Activated T-cell treated with anti-CD3 and anti-CD28 coated beads, Interleukin-2, amount 50 U/mL, for 72 hours (primary cell): ENCODE measurements at places on chromosomes 13 and 19. TPM values are rescaled to one million over a fixed set of nuclear protein-coding genes. Genes with fewer than 3 reads are reported as not detected.
A peak's percentile ranks its signal among the peaks of the same experiment; 100 is the strongest.

GRCh38 chr13:71483733-71484132 lies 383.3 kb downstream of the DACH1 start:
- no peaks in the 10 kb centered on the region for H3K36me3 ChIP-seq
- DNase-seq = no peak
- H3K27me3 ChIP-seq = no peaks in the 10 kb centered on the region
- no peak overlapping the region for H3K4me3 ChIP-seq
- no peak overlapping the region for H3K27ac ChIP-seq

DNA sequence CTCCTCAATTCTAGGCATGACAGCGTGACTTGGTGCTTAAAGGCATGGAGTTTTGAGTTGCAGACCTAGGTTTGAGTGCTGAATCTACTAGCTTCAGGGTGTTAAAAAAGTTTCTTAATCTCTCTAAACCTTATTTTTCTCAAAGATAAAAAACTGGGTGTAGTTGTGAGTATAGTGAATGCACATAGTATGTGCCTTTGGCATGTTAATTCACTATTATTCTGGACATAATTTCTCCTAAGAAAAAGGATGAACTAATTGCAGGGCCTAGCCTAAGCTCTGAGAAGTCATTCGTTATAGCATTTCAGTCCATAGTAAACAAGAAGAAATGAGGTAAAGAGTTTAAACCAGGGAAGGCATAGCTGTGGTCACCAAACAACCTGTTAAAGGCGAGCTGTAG lies 149.0 kb downstream of the LACC1 start:
- no peaks in the 10 kb centered on the region for H3K4me1 ChIP-seq
- no peak overlapping the region for H3K4me3 ChIP-seq
- no peaks in the 10 kb centered on the region for H3K27me3 ChIP-seq
- H3K36me3 ChIP-seq = no peaks in the 10 kb centered on the region
- H3K27ac ChIP-seq = no peak overlapping the region
- no peak for DNase-seq

- no peak overlapping the region for H3K4me3 ChIP-seq
- no peak overlapping the region for H3K27ac ChIP-seq
- H3K36me3 ChIP-seq = no peaks in the 10 kb centered on the region
Observed at GRCh38 chr19:51201712-51202111, 23.2 kb upstream of the CD33 start.

- H3K4me1 ChIP-seq = peaks cover 12% of the 10 kb centered on the region
- no peaks in the 10 kb centered on the region for H3K36me3 ChIP-seq
- no peak overlapping the region for H3K4me3 ChIP-seq
- no peak overlapping the region for H3K27ac ChIP-seq
- peaks cover 7% of the 10 kb centered on the region for H3K27me3 ChIP-seq
Observed at GRCh38 chr19:35320065-35320713, 8.8 kb upstream of the CD22 start.

GRCh38 chr19:9952276-9952675 lies 16.0 kb upstream of the OLFM2 start:
- H3K27ac ChIP-seq = no peak overlapping the region
- DNase-seq = no peak
- H3K27me3 ChIP-seq = no peaks in the 10 kb centered on the region
- no peaks in the 10 kb centered on the region for H3K4me1 ChIP-seq
- no peak overlapping the region for H3K4me3 ChIP-seq
- no peaks in the 10 kb centered on the region for H3K36me3 ChIP-seq

GRCh38 chr13:71485913-71486312 lies 381.1 kb downstream of the DACH1 start:
- no peaks in the 10 kb centered on the region for H3K27me3 ChIP-seq
- no peak overlapping the region for H3K4me3 ChIP-seq
- no peak overlapping the region for H3K27ac ChIP-seq
- no peak for DNase-seq
- H3K4me1 ChIP-seq = no peaks in the 10 kb centered on the region

- peaks cover 69% of the 10 kb centered on the region for H3K27me3 ChIP-seq
- no peaks in the 10 kb centered on the region for H3K36me3 ChIP-seq
- peaks cover 11% of the 10 kb centered on the region for H3K4me1 ChIP-seq
- no peak overlapping the region for H3K27ac ChIP-seq
- H3K4me3 ChIP-seq = peak overlapping the region; percentile 76
- peak; percentile 9 for DNase-seq
Observed at GRCh38 chr13:98141509-98142379, 1.1 kb upstream of the FARP1 start.

DNA sequence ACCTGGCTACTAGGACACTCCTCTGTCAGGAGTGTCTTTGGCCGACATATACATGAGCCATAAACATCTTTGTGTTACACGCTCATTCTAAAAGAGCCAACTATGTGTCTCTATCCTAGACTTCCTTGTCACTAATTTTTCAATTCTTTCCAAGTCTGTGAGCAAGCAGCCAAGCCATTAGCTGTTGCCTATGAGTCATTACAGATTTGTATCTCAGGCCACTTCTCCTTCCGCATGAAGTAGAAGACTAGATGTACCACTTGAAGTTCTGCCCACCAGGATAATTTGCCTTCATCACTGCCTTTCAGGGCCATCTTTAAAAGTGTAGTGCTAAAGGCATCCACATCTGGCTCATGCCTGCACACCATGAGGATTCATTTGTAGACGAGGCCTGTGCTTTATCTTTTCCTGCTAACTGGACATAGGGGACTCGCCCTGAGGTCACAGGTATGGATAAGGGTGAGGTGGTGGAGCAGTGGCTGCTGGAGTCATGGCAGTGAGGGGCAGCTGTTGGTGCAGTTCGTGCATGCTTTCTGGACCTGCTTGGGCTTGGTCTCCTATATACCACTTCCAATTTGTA lies 126.1 kb upstream of the KL start:
- no peaks in the 10 kb centered on the region for H3K4me1 ChIP-seq
- H3K4me3 ChIP-seq = no peak overlapping the region
- no peaks in the 10 kb centered on the region for H3K27me3 ChIP-seq
- no peaks in the 10 kb centered on the region for H3K36me3 ChIP-seq

GRCh38 chr19:42465827-42466280 lies 23.1 kb upstream of the CXCL17 start:
- no peak overlapping the region for H3K4me3 ChIP-seq
- H3K36me3 ChIP-seq = no peaks in the 10 kb centered on the region
- DNase-seq = no peak
- no peaks in the 10 kb centered on the region for H3K27me3 ChIP-seq
- H3K4me1 ChIP-seq = peaks cover 23% of the 10 kb centered on the region

GRCh38 chr19:1001538-1002166 lies 1.4 kb downstream of the GRIN3B start:
- peak; percentile 75 for DNase-seq
- H3K4me3 ChIP-seq = no peak overlapping the region
- H3K27me3 ChIP-seq = peaks cover 32% of the 10 kb centered on the region
- no peaks in the 10 kb centered on the region for H3K36me3 ChIP-seq
- H3K27ac ChIP-seq = no peak overlapping the region

- no peak overlapping the region for H3K27ac ChIP-seq
- no peaks in the 10 kb centered on the region for H3K27me3 ChIP-seq
- no peak for DNase-seq
- H3K4me3 ChIP-seq = no peak overlapping the region
- no peaks in the 10 kb centered on the region for H3K4me1 ChIP-seq
Observed at GRCh38 chr13:65633806-65634205, 1596.3 kb downstream of the PCDH9 start.

DNA sequence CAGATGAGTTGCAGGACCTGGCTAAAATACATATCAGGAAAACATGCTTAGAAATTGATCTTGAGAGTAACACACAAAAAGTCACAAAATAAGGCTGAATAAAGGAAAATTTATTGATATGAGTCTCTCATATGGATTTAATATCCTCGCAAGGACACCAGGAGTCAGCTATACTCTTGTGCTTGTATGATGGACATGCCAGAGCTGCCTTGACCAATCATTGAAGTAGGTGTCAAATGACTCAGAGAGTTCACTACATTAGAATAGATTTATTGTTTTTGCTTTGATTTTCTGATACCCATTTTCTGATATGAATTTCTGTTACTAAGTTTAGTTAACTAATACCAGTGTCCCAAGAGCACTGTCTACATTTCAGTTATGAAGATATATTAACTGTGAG lies 37.4 kb upstream of the CSNK1A1L start:
- DNase-seq = no peak
- no peaks in the 10 kb centered on the region for H3K36me3 ChIP-seq
- no peak overlapping the region for H3K4me3 ChIP-seq
- H3K27me3 ChIP-seq = no peaks in the 10 kb centered on the region
- no peaks in the 10 kb centered on the region for H3K4me1 ChIP-seq

GRCh38 chr19:4186087-4186993 lies 3.9 kb downstream of the ANKRD24 start:
- H3K27me3 ChIP-seq = no peaks in the 10 kb centered on the region
- DNase-seq = peak; percentile 87
- no peaks in the 10 kb centered on the region for H3K36me3 ChIP-seq

DNA sequence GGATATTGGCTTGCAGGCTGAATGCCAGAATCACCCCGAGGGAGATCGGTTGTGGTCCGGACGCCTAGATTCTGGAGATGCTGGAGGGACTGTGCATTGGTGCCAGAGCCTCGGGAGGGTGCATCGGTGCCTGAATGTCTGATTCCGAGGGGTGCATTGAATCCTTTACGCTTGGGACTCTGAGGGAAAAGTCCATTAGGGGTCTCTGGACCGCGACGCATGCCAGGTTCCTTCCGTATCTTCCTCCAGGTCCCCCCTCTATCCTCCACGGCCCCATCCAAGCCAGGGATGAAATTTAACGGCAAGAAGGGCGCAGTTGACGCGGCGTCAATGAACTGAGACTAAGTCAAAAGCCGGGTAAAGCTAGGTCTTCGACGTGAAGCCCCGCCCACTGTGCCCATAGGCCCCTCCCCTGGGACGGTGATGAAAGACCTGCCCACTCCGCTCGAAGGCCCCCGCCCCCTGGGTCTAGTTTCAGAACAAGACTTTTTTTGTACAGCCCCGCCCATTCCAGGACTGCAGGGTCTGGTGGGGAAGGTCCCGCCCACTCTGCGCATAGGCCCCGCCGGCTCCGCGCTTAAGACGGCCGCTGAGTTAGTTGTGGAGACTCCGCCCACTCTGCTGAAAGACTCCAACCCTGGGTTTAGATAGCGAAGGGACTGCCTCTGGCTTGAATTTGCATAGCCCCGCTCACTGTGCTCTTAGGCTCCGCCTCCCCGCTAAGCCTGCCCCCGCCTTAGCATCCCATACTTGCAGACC lies 737 bp downstream of the ZNF575 start:
- no peaks in the 10 kb centered on the region for H3K27me3 ChIP-seq
- H3K4me3 ChIP-seq = peak overlapping the region; percentile 81
- DNase-seq = peak; percentile 99
- peaks cover 5% of the 10 kb centered on the region for H3K36me3 ChIP-seq
- H3K27ac ChIP-seq = peak overlapping the region; percentile 91

- no peaks in the 10 kb centered on the region for H3K27me3 ChIP-seq
- no peaks in the 10 kb centered on the region for H3K4me1 ChIP-seq
- no peak overlapping the region for H3K27ac ChIP-seq
Observed at GRCh38 chr13:23146006-23146405, 34.8 kb upstream of the SGCG start.

DNA sequence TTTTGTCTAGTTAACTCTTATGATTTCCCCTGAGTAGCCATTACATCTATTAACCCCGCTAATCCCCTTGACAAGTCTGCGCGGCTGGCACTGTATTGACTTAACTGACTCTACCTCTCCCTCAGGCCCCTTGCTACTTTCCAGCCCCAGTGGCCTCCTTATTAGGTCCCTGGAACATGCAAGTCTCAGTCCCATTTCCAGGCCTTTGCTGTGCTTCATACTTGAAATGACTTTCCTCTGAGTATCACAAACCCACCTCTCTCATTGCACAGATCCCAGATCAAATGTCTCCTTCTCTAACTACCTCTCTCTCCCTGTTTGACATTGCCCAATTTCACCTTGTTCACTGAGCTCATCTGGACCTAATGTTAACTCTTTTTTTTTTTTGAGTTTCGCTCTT lies 13.2 kb downstream of the SPACA6 start:
- H3K36me3 ChIP-seq = peaks cover 17% of the 10 kb centered on the region
- peak overlapping the region; percentile 70 for H3K27ac ChIP-seq
- peak overlapping the region; percentile 66 for H3K4me3 ChIP-seq
- DNase-seq = no peak
- peaks cover 14% of the 10 kb centered on the region for H3K27me3 ChIP-seq

GRCh38 chr13:28548872-28549271 lies 53.9 kb upstream of the FLT1 start:
- H3K4me3 ChIP-seq = no peak overlapping the region
- H3K27me3 ChIP-seq = peaks cover 19% of the 10 kb centered on the region
- H3K27ac ChIP-seq = no peak overlapping the region

- no peak for DNase-seq
- H3K4me3 ChIP-seq = no peak overlapping the region
- no peaks in the 10 kb centered on the region for H3K36me3 ChIP-seq
- H3K27ac ChIP-seq = no peak overlapping the region
- H3K4me1 ChIP-seq = no peaks in the 10 kb centered on the region
- no peaks in the 10 kb centered on the region for H3K27me3 ChIP-seq
Observed at GRCh38 chr19:7307590-7308218, 13.5 kb upstream of the INSR start.

DNA sequence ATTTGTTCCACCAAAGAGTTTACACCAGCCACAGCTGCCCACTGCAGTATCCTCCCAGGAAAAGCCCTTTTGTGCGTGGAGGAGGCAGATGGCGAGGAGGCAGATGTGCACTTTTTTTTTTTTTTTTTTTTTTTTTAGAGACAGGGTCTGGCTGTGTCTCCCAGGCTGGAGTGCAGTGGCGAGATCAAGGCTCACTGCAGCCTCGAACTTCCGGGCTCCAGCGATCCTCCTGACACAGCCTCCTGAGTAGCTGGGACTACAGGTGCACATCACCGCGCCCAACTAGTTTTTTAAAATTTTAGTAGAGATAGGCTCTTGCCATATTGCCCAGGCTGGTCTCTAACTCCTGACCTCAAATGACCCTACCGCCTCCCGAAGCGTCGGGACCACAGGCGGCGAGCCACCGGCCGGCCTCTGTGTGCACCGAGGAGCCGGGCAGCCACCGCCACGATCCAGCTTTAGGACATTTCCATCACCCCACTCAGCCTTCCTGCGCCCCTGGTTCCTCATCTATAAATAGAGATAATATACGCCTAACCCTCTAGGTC lies 563 bp upstream of the PDCD5 start:
- H3K4me1 ChIP-seq = peaks cover 12% of the 10 kb centered on the region
- no peak for DNase-seq
- H3K27ac ChIP-seq = peak overlapping the region; percentile 78
- H3K4me3 ChIP-seq = peak overlapping the region; percentile 97
- peaks cover 4% of the 10 kb centered on the region for H3K36me3 ChIP-seq
- H3K27me3 ChIP-seq = no peaks in the 10 kb centered on the region

GRCh38 chr13:25466880-25467279 lies 95.1 kb downstream of the ATP8A2 start:
- H3K27ac ChIP-seq = no peak overlapping the region
- DNase-seq = no peak
- peaks cover 11% of the 10 kb centered on the region for H3K4me1 ChIP-seq

- H3K36me3 ChIP-seq = no peaks in the 10 kb centered on the region
- peaks cover 7% of the 10 kb centered on the region for H3K4me1 ChIP-seq
- DNase-seq = no peak
- no peaks in the 10 kb centered on the region for H3K27me3 ChIP-seq
Observed at GRCh38 chr13:40460116-40460515, 206.3 kb downstream of the FOXO1 start.

Gene CEP89
- total RNA-seq = 22.9 TPM

Gene ZNF493
- total RNA-seq = 17.6 TPM

Gene CEACAM19
- 4.3 TPM for total RNA-seq

Gene LILRB3
- 1.2 TPM for total RNA-seq

Gene APOC4
- total RNA-seq = not detected

Gene TMEM150B
- total RNA-seq = not detected

Gene ELSPBP1
- not detected for total RNA-seq

Gene CYP2S1
- total RNA-seq = 1.2 TPM

Gene SPACA4
- not detected for total RNA-seq

Gene KIR2DL4
- total RNA-seq = 0.60 TPM

Gene REEP6
- total RNA-seq = 3.8 TPM

Gene RGCC
- 111 TPM for total RNA-seq

Gene SIGLEC8
- not detected for total RNA-seq
